ENCODE measurements at places on chromosomes 4 and X. TPM values are rescaled to one million over a fixed set of nuclear protein-coding genes. Genes with fewer than 3 reads are reported as not detected.

GRCh38 chrX:40050532-40050931 is 47.2 kb downstream of the BCOR start:
- DNase-seq, result no peak

- DNase-seq, result peak; percentile 45
These were observed 67.4 kb downstream of the ZNF182 start for GRCh38 chrX:47936224-47936939.

GRCh38 chr4:137641544-137641943 is 109.2 kb upstream of the PCDH18 start:
- DNase-seq, result no peak

- DNase-seq, result no peak
These were observed 298.9 kb downstream of the PDGFC start for GRCh38 chr4:156672492-156673305.

NR3C2 gene
- total RNA-seq, result 43.9 TPM
